ENCODE measurements at places on chromosomes 4 and X.
A peak's percentile ranks its signal among the peaks of the same experiment; 100 is the strongest.

- DNase-seq, result no peak
Measured at GRCh38 chrX:70087857-70088630, 25.8 kb downstream of the OTUD6A start.

- DNase-seq, result no peak
Measured at GRCh38 chrX:103537871-103538387, 18.6 kb upstream of the RAB40A start.

DNA sequence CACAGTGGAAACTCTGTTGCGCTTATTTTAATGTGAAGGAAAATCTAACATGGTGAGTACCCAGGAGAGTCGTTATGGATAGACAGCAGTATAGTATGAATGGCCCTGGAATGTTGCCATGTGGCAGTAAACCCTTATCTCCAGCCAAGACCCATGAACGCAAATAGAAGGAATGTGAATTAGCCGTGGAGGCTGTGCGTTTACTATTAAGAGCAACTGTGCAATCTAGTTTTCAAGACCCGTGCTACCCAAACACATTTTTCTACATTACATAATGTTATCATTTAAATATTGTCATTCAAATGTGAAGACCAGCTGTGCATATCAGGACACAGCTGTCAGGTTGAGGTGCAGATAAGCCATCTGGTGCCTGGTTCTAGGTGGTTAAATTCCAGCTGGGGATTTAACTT, 13.3 kb upstream of the AGA start:
- DNase-seq, result peak; percentile 14

DNA sequence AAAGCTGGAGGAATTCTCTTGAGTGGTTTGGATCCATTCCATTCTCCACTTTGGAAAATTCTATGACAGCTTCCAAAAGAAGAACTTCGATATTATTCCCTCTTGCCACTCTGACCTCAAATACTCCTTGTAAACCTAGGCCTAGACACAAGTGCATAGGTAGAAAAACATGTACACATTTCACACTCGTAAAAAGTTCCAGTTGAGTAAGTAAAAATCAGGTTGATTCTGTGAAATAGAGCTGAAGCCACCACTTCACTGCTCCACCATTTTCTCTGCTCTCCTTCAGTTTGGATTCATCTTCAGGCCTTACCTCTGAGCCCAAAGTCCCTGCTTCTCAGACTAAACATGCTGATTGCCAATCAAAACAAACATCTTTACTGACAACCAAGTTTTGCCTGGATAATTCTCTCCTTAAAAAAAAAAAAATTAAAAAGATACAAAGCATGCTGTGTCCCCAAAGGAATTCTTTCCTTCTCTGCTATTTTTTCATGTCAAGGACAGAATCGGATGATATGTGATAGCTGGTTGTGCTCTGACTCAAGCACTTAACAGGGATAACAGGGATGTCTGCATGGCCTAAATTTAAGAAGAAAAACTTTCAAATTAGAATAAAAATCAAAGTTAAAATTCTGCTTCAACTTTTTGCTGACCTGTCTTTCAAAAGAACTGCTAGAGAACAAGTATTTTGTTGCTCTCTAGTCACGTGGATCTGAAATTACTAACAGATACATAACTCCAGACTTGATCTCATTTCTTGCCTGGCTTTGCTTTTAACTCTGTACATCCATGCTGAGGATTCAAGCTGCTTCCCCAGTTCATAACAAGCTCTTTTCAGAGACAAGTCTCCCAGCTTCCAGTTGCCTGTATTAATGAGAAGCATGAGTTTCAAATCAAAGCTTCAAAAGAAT, 420.9 kb upstream of the INTU start:
- DNase-seq, result no peak

- no peak for DNase-seq
Measured at GRCh38 chrX:57772637-57773036, 92.6 kb upstream of the NLRP2B start.

DNA sequence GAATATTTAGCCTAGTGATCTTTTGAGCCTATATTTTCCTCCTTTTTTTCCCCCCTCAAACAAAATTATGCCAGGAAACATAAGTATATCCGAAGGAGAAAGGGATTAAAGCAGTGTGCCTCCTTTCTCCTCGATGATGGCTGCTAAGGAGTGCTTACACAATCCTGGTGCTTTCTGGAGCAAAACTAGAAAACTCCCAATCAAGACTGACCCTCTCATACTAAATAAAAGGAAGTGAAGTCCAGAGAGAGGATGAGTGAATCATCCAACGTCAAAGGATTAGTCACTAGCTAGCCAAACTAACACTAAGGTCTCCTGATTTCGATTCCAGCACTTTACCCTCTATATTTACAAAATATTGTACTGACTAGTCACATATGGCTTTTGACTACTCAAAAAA, 146.8 kb downstream of the PPP3CA start:
- no peak for DNase-seq

- DNase-seq, result peak; percentile 72
Measured at GRCh38 chrX:40175511-40176350, 78.0 kb upstream of the BCOR start.

DNA sequence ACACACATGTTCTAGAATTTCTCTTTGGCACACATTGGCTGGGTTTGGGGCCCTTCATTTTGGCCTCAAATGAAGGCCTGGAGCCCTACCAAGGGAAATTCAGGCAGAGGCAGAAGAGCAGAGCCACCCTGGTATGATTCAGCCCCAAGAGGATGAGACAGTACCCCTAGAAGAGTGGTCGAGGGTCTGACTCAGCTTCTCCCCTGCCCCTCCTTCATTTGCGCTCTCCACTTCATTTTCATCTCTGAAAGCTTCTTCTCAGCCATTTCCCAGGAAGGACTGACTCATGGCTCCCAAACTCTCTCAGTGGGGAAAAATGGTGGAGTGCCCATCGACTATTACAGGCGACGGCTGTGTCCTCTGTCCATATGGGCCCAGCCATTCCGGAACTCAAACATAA, 43.5 kb downstream of the MAMLD1 start:
- DNase-seq, result no peak

DNA sequence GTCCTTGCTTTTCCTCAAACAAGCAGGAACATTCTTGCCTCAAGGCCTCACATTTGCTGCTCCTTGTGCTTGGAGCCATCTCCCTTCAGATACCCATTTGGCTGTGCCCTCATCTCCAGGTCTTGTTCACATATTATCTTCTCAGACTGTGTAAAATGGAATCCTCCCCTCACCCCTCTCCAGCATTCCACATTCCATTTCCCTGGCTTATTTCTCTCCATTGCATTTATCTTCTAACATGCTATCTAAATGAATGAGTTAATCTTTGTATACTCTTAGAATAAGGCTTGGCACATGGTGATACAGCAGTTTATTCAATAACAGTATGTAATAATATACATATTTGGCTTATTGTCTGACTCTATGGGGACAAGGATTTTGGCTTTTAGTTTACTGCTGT, 8.8 kb upstream of the GALNT7 start:
- no peak for DNase-seq

DNA sequence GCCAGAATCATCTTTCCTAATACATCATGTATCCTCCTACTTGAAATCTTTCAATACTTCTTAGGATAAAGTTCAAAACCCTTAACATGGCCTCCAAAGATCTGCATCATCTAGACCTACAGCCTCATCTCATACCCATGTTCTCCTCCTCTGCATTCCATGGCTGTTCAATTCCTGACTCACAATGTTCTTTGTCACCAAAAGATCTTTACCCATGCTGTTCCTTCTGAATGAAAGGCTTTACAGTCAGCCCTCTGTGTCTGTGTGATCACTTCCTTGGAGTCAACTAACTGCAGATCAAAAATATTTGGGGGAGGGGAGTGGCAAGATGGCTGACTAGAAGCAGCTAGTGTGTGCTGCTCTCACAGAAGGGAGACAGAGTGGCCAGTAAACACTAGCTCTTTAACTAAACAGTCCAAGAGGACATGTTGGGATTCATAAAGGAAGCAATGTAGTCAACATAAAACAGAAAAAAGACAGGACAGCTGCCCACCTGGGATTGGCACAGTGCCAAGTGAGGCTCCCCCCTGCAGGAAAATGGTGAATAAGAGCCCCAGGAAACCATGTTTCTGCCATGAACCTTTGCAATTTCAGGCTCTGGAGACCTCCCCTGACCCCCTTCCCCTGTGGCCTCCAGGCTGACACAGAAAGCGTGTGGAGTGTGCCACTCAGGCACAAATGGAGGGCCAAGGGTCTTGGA, 31.9 kb downstream of the CBR4 start:
- DNase-seq, result no peak

DNA sequence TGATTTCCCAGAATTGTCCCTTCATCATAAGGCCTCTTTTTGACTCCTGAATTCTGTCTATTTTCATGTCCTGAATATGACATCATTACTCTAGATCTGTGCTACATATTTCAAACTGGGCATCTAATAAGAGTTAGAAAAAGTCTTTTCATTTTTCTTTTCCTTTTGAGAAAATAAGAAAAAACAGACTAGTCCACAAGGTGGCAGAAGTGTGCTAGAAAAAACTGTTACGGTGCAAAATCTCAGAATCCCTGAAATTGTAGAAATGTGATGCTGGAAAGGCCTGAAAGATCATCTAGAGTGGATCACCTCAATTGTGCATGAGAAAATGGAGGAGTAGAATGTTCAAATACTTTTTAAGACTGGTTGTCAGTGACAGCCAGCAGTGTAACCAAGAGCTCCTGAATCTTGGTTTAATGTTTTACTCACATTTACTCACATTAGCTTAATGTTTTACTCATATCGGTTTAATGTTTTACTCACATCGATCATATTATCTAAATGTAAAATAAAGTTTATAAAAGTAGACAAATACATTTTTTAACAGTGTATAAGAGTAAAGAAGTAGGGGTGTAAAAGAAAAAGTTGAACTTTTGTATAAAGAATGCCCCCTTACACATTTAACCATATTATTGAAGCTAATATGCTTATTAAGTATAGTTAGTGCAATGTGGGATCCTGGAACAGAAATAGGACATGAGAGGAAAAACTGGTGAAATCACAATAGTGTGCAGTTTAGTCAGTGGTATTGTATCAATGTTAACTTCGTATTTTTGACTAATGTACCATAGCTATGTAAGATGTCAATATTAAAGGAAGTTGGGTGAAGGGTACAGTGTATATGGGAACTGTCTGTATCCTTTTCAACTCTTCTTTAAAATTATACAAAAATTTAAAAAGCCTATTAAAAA, 15.2 kb downstream of the ASB11 start:
- no peak for DNase-seq

DNA sequence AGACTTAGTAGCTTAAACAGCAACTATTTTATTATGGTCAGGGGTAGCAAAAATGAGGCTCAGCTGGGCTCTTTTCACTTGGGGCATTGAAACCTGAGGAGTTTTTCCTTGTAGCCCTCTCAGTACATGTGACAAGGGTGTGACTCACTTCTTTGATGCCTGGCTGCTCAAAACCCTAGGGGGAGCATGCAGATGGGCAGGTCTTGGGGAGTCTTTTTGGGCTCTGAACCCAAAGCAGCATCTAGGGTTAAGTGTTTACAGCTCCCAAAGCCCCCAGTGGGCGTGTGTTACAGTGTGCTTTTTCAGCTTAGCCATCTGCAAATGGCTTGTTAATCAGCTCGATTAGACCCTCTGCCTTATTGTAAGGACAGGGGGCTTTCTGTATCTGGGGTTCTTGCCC, 1752.7 kb downstream of the PCDH7 start:
- no peak for DNase-seq

GRCh38 chr4:39486221-39486804, 27.5 kb downstream of the LIAS start:
- no peak for DNase-seq

DNA sequence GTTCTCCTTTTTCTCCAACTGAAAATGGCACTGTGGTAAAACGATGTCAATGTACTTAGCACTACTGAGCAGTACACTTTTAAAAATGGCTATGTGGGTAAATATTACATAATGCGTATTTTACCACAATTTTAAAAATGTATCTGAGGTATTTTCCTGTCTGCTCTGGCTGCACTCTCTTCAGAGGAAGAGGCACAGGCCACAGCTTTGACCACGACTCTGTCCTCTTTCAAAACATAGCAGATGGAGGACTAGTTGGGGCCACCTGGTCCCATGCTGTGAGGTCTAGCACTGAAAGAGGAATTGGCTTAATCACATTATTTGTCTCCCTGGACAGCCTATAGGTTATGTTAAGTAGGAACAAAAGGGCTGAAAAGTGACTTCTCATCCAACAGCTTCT, 5.2 kb downstream of the KCNE5 start:
- DNase-seq, result no peak

DNA sequence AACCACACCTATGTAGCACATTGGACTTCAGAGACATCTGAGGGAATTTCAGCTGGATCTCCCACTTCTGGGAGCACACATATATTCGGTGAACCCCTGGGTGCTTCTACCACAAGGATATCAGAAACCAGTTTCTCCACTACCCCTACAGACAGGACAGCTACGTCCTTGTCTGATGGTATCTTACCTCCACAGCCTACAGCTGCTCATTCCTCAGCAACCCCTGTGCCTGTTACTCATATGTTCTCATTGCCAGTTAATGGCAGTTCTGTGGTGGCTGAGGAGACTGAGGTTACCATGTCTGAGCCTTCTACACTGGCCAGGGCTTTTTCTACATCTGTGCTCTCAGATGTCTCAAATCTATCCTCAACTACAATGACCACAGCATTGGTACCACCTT, 45.7 kb downstream of the ADGRG4 start:
- DNase-seq, result no peak

GRCh38 chr4:133379681-133380438, 230.8 kb downstream of the PCDH10 start:
- DNase-seq, result no peak

- no peak for DNase-seq
Measured at GRCh38 chr4:168524006-168524405, 27.2 kb downstream of the PALLD start.

GRCh38 chr4:109877400-109877799, 29.5 kb downstream of the LRIT3 start:
- DNase-seq, result no peak

GRCh38 chr4:70839589-70840093, at the start of gene GRSF1:
Gene GRSF1, minus strand, starts transcription at chr4:70839890. Its CDS starts 63 bp downstream, at chr4:70839827.
- DNase-seq, result peak; percentile 99

Data from BE2C (cell line).